ENCODE measurements at places on chromosomes 3 and 15.

GRCh38 chr3:169041677-169042171 is 621.8 kb downstream of the MECOM start:
- no peak for DNase-seq

DNA sequence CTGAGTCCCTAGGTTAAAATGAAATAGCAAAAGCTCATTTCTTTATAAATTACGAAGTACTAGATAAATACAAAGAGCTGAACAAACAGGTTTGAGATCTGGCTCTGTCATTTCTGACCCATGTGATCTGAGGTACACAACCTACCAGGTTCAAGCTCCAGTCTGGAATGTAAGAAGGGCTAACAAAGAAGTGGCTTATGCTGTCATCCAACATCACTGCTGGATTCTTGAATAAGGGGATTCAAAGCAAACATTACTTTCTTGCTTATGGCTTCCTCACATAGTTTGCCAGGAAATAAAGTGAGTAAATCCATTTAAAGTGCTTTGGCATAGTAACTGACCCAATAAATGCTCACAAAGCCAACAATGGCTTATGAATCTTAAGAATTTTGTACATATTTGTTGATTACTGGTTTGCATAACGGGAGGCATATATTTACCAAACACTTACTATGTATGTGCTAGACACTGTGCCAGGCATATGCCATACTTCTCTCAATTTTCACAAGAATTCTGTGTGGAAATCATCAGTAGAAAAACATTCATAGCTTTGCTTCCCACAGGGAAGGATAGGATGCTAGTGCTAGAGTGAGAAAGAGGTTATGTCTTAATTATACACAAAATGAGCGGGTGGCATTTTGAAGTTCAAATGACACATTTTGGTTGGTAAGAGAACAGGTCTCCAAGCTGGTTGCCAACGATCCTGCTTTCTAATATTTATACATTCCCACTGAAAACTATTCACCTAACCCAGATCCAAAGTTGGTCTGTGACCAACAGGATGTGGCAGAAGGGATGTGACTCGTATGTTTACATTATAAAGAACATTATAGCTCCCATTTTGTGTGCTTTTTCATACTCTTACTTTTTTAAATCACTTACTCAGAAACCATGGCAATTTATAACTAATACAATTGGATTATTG is 38.7 kb upstream of the CSPG5 start:
- no peak for DNase-seq

GRCh38 chr3:98695796-98696195 is 67.3 kb upstream of the ST3GAL6 start:
- DNase-seq = no peak

GRCh38 chr3:81437683-81438082 is 323.8 kb downstream of the GBE1 start:
- no peak for DNase-seq

- no peak for DNase-seq
These were observed 57.9 kb downstream of the STAG1 start for GRCh38 chr3:136694321-136694720.

DNA sequence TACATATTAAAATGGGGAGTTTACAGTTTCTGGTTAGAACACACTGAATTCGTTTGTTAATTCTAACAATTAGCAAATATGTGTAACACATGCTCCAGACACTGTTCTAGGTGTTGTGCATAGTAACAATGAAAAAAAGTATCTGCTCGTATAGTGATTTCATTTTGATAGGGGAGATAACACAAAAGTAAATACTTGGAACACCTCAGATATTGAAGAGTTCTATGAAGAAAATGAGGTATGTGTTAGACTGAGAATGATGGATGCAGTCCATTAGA is 6.8 kb upstream of the TMF1 start:
- no peak for DNase-seq

- DNase-seq = peak; percentile 61
These were observed 165.0 kb downstream of the ABHD5 start for GRCh38 chr3:43855674-43856299.

DNA sequence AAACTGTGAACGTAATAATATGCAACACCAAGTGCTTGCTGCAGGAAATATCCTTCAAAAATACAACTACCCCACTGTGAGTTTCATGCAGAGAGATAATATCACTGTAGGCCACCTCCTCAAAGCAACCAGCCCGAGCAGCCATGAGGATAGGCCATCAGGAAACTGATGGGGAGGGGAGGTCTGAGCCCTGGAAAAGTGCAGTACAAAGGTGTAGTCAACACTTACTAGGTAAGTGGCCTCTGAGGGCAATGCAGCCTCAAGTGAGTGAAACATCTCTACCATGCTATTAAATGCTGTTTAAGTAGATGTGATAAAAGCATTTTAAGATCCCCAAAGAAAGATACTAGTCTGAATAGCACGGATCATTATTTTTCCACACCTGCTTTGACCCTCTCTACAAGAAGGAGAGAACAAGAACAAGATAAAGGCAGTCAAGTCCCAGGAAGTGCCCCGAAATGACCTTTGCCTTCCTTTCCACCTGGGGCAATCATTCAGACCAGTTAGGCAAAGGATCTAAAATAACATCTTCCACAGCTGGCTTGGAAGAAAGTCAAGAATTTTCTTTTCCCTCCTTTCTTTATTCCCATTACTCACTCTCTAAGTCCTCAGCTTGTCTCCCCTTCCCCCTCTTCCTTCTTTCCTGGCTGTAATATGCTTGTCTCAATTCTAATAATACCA is 62.8 kb downstream of the FMN1 start:
- DNase-seq = no peak

GRCh38 chr3:44470430-44470829 is 7.0 kb downstream of the ZNF445 start:
- no peak for DNase-seq

DNA sequence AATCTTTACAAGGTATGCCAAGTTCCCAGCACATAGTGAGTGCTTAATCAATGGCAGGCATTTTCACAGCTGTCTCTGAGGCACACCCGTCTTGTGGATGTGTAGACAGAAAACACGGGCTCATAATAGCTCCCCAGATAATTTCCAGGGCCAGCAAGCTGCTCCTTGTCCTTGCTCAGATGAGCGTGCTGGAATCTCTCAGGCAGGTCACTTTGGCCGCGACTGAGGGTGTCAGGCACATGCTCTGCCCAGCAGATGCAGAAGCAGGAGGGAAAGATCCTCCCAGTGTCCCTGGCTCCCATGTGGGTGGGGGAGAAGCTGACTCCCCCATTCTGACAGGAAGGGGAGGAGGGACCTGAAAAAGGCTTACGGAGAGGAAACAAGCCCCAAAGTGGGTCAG is 35.6 kb upstream of the SLC6A1 start:
- no peak for DNase-seq

GRCh38 chr3:132549890-132550578 is 47.0 kb upstream of the ACKR4 start:
- no peak for DNase-seq

DNA sequence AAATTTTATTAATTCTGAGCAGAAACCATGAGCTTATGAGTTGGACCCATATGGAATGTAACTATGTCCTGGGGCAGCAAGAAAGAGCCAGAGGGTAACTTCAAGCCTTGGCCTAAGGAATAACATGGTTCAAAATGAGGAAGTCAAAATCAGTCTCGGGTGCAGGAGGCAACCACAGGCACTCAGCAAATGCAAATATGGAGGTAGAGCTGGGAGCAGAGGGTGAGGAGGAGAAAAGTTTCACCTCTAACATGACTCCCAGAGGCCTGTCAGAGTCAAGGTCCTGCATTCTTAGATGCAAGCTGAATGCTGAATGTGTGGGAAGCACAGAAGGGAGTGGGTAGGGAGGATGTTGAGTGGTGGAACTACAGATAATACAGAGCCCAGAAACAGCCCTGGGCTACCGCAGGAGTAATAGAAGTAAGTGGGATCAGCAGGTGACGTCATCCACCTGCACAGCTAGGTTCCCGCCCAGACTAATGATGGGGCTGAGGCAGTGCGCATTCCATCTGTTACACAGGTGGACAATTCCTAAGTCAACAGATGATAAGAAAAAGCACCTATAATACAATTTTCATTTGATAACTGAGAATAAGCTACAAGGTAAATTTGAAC is 279.8 kb upstream of the ARRDC4 start:
- no peak for DNase-seq

- no peak for DNase-seq
These were observed 157.2 kb downstream of the TIGIT start for GRCh38 chr3:114451051-114451451.

GRCh38 chr15:38085931-38086568 is 151.6 kb downstream of the TMCO5A start:
- no peak for DNase-seq

GRCh38 chr3:74842141-74842540 is 227.7 kb upstream of the CNTN3 start:
- no peak for DNase-seq

- peak; percentile 36 for DNase-seq
These were observed 10.5 kb downstream of the LTF start for GRCh38 chr3:46454209-46454595.

All from ureter (tissue), 1 donor.